ENCODE measurements at places on chromosomes 12 and 14.

- no peak for DNase-seq
Measured at GRCh38 chr14:103662029-103662428, 33.0 kb downstream of the KLC1 start.

GRCh38 chr12:92503029-92503931, 199.5 kb upstream of the PLEKHG7 start:
- DNase-seq, result peak; percentile 46

DNA sequence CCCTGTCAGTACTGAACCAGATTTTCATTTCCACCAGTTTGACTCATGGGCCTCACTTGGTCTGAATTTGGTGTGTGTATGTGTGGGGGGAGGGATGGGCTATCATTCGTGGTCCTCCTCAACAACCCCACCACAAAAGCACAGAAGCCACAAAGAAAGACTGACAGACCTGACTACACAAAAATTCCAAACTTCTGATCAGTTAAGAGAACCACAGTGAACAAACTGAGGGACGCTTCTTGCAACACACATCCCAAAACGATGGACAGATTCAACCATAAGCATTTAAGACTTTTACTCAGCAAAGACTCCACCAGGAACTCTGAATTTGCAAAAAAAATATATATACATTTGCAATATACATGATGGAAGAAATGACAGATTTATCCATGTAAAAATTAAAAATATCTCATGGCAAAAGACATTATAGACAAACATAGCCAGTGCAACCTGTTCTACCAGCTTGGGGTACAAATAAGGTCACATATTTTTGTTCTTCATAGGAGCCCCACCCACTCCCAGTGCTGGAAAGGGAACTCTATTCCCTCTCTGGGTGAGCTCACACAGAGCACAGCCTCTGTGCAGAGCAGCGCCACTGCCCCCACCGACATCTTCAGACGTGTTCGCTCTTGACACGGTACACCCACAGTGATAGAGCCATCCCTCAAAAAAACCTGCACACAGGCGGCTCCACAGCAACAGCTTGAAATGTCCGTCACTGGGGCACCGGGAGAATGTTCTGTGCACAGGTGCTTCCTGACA, 49.7 kb downstream of the JAG2 start:
- DNase-seq, result no peak

DNA sequence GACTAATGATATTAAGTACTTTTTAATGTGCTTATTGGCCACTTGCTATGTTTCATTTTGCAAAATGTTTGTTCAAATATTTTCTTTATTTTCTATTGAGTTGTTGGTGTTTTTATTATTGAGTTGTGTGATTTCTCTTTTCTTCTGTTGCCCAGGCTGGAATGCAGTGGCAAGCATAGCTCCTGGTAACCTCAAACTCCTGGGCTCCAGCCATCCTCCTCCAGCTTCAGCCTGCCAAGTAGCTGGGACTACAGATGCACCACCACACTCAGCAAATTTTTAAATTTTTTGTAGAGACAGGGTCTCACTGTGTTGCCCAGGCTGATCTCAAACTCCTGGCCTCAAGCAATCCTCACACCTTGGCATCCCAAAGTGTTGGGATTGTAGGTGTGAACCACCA, 199.2 kb downstream of the NOVA1 start:
- no peak for DNase-seq

DNA sequence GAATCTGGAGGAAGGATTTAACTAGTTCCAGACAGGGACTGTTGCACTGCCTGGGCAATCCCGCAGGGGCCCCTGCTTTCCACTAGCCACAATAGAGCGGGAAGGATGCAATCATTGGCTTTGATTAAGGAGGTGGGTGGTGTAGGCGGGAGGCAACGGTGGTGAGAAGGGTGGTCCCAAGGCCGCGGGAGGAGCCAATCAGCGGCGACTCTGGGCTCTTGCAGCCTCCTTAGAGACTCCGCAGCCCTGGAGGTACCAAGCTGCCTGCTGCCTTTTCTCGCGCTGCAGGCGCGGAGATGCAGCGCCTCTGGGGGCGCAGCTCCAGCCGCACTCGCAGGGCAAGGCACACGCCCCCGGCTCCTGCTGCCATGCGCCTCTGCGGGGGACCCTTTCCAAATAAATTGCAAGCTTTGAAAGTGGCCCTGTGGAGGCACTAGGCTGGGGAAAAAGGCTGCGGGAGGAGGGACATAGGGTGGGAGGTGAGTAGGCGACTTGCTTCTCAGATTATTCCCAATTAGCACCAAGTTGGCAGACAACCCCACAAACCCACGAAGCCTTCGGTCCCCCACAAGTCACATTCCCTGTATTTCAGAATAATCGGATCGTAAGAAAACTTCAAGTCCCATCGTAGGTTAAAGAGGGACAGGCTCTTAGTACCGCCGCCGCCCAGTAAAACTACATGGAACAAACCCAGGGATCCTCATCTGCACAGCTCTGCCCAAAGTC, 858 bp upstream of the KCNA1 start:
- no peak for DNase-seq

DNA sequence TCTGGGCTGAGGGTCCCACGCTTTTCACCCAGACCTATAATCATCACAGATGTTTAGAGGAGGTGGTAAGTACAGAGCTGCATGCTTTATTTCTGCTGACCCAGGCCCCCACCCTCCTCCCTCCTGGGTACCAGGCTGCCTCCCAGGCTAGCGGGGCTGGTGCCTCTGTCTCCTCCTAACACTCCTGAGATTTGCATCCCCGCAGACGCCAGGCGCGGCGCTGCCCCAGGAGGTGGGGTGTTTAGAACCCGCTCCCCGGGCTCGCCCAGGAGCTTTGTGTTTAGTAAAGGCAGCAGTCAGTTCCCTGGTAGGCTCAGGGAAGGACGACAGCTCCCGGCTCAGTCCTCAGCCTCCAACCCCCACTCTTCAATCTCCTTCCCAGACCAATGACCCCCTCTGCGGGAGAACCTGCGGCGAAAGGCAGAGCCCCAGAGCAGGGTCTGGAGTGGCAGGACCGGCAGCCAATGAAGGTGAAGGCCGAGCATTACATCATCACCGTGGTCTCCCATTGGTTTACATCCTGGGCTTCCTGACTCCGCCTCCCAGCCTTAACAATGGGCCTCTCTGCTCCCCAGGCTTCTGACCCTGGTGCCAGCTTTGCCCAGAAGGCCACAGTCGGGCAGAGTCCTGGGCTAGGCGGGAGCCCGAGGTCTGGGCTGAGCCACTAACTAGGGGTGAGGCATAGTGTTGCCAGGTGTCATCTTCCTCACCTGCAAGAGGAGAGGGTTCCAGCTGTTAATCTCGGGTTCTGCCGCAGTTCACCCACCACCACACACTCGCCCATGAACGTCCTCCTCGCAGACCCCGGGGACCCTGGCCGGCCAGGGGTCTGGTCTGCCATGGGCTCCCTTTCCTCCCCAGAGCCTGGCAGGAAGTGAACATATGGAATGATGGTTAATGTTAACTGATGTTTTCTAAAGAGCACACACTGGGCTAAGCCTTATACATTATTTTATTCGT, 57.5 kb downstream of the CALM1 start:
- no peak for DNase-seq

GRCh38 chr12:124646385-124647230, 79.2 kb upstream of the NCOR2 start:
- peak; percentile 54 for DNase-seq

DNA sequence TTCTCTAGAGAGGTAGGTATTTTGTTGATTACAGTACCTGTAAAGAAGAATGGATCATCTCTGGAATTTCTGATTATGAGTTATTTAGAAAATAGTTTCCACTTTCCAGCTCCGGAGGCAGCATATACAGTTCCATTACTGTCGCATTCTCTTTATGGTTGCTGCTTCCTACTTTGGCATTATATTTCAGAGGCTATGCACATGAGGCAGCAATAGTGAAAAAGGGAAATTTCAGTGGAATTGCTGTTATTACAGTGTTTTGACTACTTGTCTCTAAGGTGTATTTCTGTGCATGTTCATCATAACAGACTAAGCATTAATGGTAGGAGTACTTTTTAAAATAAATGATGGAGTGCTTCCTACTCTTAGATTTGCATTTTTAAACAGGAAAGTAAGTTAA, 10.2 kb downstream of the GNG2 start:
- DNase-seq, result no peak

GRCh38 chr14:37284760-37285159, 87.0 kb downstream of the MIPOL1 start:
- no peak for DNase-seq

DNA sequence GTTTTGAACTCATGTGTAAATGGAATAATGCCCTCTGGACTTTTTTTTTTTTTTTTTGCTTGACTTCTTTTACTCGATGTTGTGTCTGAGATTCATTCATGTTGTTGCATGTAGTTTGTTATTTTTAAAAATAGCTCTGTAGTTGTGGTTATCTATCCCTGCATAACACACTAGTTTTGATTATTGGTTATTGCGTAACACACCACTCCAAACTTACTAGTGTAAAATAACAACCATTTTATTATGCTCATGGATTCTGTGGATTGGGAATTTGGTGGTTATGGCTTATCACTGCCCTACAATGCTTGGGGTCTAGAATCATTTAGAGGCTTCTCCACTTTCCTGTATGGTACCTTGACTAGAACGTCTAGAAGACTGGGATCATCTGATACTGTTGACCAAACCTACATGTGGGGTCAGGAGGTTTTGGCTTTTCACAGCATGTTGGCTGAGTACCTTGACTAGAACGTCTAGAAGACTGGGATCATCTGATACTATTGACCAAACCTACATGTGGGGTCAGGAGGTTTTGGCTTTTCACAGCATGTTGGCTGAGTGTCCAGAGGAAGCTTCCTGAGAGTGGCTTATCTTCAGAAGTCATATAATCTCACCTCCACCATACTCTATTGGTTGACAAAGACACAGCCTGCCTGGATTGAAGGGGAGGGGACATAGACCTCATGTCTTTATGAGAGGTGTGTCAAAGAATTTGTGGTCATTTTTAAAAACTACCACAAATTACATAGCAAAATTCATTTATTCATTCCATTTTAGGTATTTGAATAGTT, 11.6 kb downstream of the VRK1 start:
- no peak for DNase-seq

GRCh38 chr12:53989227-53990113, 4.5 kb downstream of the HOXC10 start:
- DNase-seq, result no peak

Data from stimulated activated CD4-positive, alpha-beta T cell treated with anti-CD3 and anti-CD28 coated beads, Interleukin-1b, Interleukin-23, amount 100 ng/mL, for 48 hours (primary cell).